ENCODE measurements at places on chromosomes 3 and 15.

GRCh38 chr3:60812502-60812901, 438.8 kb downstream of the FHIT start:
- DNase-seq: no peak

- no peak for DNase-seq
Measured at GRCh38 chr3:155843569-155843968, 10.7 kb downstream of the SLC33A1 start.

- no peak for DNase-seq
Measured at GRCh38 chr15:94052711-94053110, 178.7 kb upstream of the MCTP2 start.

DNA sequence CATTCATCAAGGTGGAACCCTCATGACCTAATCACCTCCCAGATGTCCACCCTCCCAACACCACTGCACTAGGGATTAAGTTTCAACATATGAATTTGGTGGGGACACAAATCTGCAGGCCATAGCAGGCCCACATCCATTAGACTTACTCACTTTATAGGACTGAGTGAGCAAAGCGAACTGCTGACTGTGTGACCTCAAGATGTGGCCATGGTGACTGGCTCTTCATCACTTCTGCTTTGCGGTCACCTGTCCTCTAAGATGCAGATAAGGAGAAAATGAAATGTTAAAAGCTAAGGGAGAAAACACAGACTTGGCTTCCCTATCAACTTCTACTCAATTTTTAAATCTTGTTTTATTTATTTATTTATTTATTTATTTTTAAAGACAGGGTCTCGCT, 14.5 kb upstream of the DCP1A start:
- no peak for DNase-seq

- DNase-seq: no peak
Measured at GRCh38 chr15:70353606-70354345, 256.1 kb upstream of the TLE3 start.

DNA sequence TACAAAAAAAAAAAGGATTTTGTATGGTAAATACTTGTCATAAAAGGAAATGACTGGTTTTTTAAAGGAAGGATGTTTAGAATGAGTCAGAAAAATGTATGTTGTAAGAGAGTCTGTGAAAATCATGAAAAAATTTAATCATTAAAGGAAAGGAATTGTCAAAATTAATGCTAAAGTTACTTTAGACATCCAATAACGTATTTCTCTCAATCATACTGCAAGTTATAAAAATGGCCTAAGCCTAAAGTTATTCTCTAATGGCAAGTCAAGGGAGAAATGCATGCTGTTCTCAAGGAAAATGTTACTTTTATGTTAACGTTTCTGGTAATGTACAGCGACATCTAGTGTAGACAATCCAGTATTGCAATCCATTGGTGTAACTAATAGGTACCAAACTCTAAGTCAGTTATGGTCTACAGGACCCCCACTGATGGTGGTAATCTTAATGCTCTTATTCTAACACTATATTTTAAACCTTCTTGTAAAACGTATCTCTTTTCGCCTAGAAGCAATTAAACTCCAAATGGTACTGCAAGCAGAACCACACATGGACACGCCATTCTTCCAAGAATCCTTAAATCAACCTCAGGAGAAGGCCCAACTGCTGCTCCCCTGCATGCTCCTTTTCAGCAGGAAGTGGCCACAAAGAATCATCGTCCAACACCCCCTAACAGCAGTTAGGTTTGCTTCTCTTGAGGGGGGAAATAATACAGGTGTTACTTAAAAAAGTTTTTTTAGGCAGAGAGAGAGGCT, 35.2 kb downstream of the NCEH1 start:
- no peak for DNase-seq

DNA sequence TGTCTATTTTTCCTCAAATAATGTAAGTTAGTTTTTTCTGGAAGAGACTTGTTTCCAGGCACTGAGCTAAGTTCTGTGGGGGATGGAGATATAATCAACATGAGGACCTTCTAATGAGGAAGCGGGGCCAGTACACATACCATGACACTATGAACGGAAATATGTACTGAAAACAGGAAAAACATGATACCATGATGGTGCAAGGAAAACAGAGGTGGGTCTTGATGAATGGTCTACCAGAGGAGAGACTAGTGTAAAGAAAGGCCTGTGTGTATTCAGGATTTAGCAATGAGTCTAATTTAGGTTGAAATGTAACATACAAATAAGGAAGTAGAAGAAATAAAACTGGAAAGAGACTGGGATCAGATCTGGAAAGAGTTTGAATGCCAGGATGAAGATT, 38.9 kb upstream of the TPRG1 start:
- no peak for DNase-seq

- DNase-seq: no peak
Measured at GRCh38 chr15:71612397-71612722, 198.0 kb upstream of the NR2E3 start.

GRCh38 chr3:25768851-25769250, 14.4 kb downstream of the NGLY1 start:
- no peak for DNase-seq

- no peak for DNase-seq
Measured at GRCh38 chr3:63202529-63202928, 75.6 kb upstream of the SYNPR start.

GRCh38 chr3:23481616-23482278, 278.6 kb downstream of the UBE2E2 start:
- DNase-seq: no peak

DNA sequence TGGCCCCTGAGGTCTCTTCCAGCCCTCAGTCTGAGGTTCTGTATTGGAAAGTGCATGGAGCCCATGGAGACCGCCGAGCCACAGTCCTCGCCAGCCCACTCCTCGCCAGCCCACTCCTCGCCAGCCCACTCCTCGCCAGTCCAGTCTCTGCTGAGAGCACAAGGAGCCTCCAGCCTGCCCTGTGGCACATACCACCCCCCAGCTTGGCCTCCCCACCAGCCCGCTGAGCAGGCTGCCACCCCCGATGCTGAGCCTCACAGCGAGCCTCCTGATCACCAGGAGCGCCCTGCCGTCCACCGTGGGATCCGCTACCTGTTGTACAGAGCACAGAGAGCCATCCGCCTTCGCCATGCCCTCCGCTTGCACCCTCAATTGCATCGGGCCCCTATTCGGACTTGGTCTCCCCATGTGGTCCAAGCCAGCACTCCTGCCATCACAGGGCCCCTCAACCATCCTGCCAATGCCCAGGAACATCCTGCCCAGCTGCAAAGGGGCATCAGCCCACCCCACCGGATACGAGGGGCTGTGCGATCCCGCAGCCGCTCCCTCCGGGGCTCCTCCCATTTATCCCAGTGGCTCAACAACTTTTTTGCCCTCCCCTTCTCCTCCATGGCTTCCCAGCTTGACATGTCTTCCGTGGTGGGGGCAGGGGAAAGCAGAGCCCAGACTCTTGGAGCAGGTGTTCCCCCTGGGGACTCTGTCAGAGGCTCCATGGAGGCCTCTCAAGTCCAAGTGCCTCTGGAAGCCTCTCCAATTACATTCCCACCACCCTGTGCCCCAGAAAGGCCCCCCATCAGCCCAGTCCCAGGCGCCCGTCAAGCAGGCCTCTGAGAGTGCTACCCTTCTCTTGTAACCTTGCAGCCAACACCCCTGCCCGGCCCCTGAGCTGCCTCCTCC, 40.9 kb downstream of the PML start:
- DNase-seq: no peak

DNA sequence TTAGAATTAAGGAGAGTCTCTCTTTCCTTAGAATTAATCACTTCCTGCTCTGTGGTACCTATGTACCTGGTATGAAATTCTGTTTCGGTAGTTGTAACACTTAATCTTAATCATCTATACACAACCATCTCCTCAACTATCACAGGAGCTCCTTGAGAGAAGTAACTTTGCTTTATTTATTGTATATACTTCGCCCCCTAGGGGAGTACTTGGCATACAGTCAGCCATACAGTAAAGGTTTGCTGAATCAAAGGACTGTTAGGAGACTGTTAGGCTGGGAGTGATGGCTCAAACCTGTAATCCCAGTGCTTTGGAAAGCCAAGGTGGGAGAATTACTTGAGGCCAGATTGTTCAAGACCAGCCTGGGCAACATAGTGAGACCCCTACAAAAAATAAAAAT, 44.7 kb downstream of the RORA start:
- DNase-seq: no peak

- DNase-seq: no peak
Measured at GRCh38 chr3:50212502-50212901, 7.4 kb downstream of the SLC38A3 start.

GRCh38 chr3:72658466-72659100, 189.7 kb downstream of the SHQ1 start:
- no peak for DNase-seq

DNA sequence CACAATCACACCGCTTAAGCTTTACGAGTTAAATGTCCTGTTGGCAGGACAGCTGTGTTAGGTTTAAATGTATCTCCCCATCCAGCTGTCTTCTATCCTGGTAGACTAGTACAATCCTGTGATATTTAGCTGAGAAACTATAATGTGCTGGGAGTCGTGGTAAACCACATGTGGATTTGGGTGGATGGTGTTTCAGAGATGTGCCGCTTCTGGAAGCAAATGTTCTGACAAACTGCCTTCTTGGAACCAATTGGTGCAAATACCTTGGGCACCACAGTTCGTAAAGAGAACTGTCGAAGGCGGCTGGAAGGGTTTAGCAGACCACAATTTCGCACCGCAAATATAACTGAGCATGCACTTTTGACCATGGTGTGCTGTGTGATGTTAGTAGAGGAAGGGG, 15.0 kb downstream of the SCG5 start:
- DNase-seq: no peak

GRCh38 chr3:48990636-48991469, 812 bp downstream of the P4HTM start:
- no peak for DNase-seq

DNA sequence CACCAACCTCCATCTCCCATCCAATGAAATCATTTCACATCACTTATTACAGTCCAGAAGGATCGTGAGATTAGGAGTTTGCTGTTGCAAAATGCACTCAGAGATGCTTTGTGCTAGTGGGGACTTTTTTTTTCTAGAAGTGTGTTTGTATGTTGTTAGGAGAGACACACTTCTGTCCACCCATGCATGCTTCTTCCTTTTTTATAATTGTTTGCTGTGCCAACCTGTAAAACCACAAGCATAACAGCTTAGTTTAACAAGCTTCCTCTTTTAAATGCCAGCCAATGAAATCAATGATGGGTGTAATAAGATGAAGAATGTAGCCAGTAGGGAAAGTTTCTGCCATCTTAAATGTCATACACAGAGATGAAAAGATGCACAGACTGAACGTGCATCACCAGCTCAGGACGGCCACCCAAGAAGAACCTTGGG, 305.6 kb upstream of the STT3B start:
- no peak for DNase-seq

GRCh38 chr3:154044671-154045070, 76.5 kb upstream of the ARHGEF26 start:
- DNase-seq: no peak

- DNase-seq: no peak
Measured at GRCh38 chr3:148084931-148085330, 612.8 kb upstream of the AGTR1 start.

DNA sequence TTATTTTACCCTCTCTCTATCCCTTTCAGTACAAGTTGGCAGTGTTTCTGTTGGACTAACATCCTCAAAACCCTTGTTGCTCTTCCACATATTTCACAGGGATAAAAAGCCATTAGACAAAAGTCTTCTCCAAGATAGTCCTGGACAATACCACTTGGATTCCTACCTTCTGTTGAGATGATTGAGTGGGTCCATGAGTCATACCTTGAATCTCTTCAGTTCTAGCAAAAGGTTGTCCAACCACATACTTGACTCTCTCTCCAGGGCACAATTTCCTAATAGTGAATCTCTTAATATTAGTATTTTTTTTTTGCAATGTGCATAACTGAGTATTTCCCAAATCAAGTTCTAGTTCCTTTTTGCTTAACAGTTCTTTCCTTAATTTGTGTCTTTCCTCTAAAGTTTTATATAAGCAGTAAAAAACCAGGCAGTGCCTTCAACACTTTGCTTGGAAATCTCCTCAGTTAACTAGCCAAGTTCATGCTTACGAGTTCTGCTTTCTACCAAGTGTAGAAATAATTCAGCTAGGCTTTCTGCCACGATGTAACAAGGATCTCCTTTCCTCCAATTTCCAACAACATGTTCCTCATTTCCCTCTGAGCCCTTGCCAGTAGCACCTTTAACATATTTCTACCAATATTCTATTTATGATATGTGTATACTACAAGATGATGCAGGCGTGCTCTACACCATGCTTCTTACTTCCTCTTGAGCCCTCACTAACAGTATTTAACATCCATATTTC, 68.3 kb upstream of the NEO1 start:
- no peak for DNase-seq

- no peak for DNase-seq
Measured at GRCh38 chr3:39757307-39757706, 52.1 kb upstream of the MYRIP start.

DNA sequence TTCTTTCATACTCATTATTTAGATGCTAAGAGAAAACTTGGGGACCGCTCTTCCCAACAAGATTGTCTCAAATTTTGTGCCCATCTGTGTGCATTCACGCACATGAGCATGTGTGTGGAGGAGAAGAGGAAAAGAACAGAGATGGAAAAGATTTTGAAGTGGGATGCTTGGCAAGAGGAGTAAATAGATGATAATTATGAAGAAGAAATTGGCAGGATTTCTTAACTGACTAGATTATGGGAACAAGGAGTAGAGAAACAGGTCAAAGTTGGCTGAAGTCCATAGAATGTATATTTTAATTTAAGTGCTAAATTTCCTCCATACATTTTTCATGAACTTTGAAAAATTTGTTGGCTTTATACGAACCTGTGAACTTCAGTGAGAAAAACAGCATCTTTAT, 100.1 kb downstream of the ZNF609 start:
- DNase-seq: no peak

GRCh38 chr15:43879386-43880355, 52.9 kb downstream of the WDR76 start:
- no peak for DNase-seq

- DNase-seq: no peak
Measured at GRCh38 chr15:80251428-80252120, 439 bp downstream of the CTXND1 start.

DNA sequence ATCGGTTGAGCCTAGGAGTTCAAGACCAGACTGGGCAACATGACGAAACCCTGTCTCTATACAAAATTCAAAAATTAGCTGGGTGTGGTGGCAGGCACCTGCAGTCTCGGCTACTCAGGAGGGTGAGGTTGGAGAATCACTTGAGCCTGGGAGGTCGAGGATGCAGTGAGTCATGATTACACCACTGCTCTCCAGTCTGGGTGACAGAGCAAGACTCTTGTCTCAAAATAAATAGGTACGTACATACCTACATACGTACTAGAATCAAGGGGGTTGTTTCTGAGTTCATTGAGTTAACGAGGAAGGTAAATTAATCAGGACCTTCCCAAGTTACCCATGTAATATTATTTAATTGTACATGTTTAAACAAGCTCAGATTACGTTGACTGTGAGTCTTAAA, 97.5 kb downstream of the CHL1 start:
- no peak for DNase-seq

DNA sequence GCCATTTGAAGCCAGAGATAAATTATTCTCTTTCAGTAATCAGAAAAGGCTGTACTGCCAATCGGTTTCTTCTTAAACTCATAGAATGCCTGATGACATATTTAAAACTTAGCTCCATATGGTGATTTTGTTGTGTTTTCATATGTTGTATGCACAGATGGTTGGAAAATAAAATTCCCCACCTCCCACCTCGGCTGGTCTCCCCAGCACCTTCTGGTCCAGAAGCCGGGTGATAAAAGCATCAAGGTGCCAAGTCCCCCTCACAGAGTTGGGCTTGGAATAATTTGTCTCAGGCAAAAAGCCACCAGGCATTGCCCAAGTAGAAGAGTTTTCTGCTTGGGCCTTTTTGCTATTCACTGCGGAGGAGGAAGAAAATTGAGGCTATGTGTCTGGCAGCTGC, 18.4 kb downstream of the LARS2 start:
- DNase-seq: no peak

GRCh38 chr15:63605816-63606215, 8.6 kb downstream of the FBXL22 start:
- DNase-seq: no peak
